ENCODE measurements at places on chromosomes 12 and 14.
A peak's percentile ranks its signal among the peaks of the same experiment; 100 is the strongest.

GRCh38 chr12:110176745-110177144, 52.6 kb downstream of the IFT81 start:
- no peak for DNase-seq

GRCh38 chr12:6813363-6813762, 8.3 kb upstream of the GPR162 start:
- no peak for DNase-seq

- DNase-seq, result no peak
Observed at GRCh38 chr14:95111507-95112164, 45.7 kb downstream of the DICER1 start.

- no peak for DNase-seq
Observed at GRCh38 chr12:126773012-126773411, 1494.0 kb upstream of the TMEM132C start.

- no peak for DNase-seq
Observed at GRCh38 chr12:123761841-123762714, at the start of gene DNAH10. DNAH10 (plus strand) TSS chr12:123762301; CDS start chr12:123762337, 36 bp downstream.

GRCh38 chr14:76456200-76456599, 80.3 kb downstream of the ESRRB start:
- DNase-seq, result no peak

- DNase-seq, result peak; percentile 44
Observed at GRCh38 chr12:56634837-56635791, 5.0 kb upstream of the BAZ2A start.

DNA sequence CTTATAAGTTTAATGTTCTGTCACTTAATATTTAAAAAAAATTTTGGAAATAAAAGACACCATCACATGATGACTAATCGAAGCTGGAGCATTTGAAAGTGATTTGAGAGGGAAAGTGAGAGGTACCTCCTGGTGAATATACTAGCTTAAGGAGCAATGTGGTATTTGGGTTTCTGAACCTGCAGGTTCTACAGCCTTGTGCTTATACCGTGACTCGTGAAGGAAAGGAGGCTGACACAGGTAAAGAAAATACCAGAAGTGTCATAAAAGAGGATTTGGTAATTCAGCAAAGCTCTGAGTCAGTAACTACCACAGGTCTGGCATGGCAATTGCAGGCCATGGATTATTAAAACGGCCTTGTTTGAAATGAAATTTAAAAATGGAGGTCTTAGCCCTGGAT, 151.0 kb downstream of the SLC38A4 start:
- DNase-seq, result no peak

DNA sequence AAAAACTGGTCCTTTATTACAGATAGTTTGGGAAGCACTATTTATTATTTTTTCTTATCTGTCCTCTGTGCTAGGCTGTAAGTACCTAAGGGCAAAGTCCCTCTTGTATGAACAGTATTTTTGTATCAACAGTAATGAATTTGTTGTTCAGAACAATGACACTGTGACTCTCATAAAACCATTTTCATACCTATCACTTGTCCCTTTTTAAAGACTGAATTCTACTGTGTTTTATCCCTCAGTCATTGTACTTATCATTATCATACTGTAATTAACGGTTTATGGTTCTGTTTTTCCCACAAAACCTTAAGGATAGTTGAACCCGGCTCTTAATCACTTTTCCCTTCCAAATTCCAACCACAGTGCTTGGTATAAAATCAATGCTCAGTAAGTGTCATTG, 69.4 kb downstream of the SRGAP1 start:
- DNase-seq, result no peak

DNA sequence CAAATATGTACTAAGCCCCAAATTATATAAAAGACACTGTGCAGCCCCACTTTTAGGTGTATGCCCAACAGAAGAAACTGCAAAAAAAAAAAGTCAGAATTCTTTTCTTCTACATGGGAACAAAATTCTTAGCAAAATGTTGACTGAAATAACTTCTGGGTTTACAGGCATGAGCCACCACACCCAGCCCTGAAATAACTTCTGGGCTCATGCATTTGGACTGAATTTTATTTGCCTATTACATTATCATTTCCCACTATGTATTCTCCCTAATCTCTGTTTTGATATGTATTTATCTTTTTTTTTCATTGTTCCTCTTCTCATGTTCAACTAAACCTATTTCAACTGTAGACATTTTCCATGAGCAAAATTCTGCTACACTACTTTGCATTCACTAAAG, 169.2 kb downstream of the GRIN2B start:
- DNase-seq, result no peak

Data from stimulated activated CD8-positive, alpha-beta memory T cell treated with anti-CD3 and anti-CD28 coated beads, Interleukin-4, amount 100 ng/mL, for 1 hour (primary cell).